ENCODE measurements at places on chromosomes 4 and X.

DNA sequence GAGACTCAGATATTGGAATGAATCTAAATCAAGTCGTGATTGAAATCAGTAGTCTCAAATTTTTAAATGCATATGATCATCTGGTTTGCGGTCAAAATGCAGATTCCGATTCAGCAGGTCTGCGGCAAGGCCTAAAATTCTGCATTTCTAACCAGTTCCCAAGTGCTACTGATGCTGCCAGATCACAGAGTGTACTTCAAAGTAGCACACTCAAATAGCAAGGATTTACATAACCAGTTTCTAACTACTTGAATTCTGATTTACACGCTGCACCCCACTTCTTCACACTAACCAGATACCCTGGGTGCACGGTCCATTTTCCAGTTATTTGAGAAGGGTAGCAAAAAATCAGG is 752 bp downstream of the MBTPS2 start:
- DNase-seq = no peak

DNA sequence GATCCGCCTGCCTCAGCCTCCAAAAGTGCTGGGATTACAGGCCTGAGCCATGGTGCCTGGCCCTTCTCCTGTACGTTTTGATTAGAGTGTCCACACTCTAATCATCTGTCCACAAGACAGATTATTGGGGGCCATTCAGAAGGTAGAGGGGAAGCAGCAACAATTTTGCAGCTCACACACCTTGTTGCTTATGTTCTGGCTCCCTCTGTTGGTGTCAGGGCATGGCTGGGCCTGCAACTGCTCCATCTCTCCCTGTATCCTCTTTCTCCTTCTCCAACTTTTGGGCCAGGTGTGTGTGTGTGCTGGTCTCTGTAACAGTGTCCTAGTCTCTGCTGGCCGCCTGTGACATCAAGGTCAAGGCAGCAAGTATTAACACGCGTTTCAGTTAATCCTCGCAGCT is 125.5 kb upstream of the MBNL3 start:
- no peak for DNase-seq

DNA sequence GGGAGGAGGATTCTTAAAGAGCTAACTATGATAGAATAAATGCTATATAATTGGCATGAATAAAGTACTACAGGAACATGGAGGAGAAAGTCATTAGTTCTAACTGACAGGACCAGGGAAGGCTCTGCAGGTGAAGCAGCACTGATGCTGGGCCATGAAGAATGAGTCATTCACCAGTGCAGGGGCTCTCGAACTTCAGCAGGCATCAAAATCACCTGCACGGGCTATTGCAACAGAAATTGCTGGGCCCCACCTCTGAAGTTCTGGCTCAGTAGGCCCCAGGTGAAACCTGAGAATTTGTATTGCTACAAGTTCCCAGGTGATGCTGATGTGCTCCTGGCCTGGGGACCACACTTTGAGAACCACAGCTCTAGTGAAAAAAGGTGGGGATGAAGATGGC is 33.7 kb downstream of the TMEM150C start:
- no peak for DNase-seq

GRCh38 chr4:153409924-153410501 is 56.1 kb upstream of the TMEM131L start:
- DNase-seq = no peak

DNA sequence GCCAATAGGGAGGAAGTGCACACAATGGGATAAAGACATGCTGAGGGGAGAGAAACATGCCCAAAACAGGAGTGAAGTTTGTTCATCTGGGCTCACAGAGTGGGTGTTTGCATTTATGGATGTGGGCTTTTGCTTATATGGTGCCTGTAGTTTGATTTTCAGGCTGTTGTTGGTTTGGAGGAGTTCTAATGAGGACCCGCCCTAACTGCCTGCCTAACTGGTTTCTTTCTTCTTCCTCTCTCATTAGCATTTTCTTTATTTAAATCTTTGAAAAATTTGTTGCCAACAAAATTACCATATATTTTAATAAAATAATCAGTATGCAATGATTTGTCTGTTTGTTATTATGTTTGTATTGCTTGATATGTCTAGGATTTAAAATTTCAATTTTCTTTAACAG is 1965.8 kb downstream of the C4orf33 start:
- no peak for DNase-seq

GRCh38 chr4:74096265-74096980 is 2.6 kb downstream of the CXCL2 start:
- no peak for DNase-seq

DNA sequence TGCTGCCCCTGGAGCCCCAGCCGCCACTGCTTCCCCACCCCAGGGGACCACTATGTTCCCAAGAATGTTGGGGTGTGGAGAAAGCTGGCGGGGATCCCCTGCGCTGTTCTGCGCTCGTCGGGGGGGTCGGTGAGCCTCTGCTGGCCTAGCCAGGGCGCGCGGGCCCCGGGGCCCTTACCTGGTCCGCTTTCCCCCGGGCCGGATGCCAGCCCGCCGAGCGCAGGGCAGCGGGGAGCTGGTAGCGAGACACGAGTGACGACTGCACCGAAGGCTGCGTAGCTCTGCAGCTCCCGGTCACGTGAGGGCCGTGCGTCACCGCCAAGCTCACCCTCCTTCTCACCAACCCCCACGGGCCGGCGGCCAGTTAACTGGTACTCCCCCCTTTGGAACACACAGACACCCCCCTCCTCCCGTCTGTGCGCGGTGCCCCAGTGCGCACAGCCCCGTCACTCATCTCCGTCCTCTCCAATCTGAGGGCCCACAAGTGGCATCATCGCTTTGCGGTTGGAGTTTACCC is at the start of gene BEX1:
BEX1 (minus strand) TSS at position 254 of the 517 bp plus-strand sequence. CDS start 897 bp downstream, outside the sequence.
- no peak for DNase-seq

DNA sequence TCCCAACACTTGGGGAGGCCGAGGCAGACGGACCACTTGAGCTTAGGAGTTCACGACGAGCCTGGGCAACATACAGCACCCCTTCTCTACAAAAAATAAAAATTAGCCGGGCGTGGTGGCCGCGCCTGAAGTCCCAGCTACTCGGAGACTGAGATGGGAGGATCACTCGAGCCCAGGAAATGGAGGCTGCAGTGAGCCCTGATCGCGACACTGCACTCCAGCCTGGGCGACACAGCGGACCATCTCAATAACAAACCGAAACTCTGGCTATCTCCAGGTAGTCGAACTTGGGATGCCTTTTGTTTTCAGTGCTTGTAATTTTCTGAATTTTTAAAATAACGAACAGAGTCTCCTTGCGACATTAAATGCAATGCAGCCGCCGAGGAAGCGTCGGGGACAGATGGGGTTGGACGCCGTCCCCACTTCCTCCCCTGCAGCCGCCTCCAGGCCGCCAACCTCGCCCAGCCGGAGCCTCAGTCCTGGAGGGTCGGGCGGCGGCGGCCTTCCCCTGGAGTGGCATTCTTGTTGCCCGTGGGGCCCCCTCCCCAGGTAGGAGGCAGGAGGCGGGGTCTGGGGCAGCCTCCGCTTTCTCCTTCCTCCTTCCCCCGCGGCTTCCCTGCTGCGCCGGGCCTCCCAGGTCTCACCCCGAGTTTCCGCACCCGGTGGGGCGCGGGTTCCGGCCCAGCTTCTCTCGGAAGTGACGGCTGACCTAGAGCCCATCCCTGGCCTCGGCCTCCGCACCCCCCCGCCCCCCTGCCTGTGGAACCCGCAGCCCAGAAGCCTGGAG is 14.6 kb downstream of the HMX1 start:
- DNase-seq = no peak

GRCh38 chr4:153676984-153677383 is 7.1 kb upstream of the TLR2 start:
- DNase-seq = peak; percentile 78

DNA sequence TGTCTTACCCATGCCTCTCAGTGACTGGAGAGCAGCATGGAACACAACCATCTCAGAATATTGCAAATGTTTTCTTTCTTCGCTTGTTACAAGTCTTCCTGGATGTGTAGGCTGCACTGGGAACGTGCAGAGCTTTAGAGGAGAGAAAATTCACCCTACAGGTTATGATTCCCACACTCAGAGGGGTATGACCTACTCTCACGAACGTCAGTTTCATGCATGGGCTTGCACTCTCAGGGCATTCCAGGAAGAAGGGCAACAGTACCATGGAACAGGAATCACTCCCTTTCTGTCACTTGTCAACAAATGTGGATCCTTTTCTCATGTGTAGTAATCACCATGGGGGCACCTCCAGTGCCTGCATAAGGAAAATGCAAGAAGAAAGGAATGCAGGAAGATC is 75.8 kb downstream of the NBDY start:
- DNase-seq = no peak

DNA sequence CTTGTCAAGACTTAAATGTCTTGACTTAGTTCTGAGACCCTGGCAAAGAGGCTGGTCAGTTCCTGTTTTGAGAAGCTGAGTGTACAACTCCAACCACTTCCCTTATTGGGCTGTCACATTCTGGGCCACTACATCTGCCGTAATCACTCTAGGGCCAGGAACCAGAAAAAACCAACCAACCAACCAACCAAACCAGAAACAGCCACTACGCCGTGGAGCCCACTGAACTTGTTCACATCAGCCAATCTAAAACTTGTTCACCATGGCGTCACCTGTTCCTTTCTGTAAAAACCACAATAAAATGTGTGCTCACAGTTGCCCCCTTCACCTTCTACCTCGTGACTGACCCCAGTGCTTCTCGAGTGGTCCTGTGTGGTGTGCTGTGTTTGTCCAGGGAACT is 107.3 kb downstream of the JADE1 start:
- no peak for DNase-seq

GRCh38 chr4:186852964-186853391 is 129.3 kb upstream of the FAT1 start:
- no peak for DNase-seq

DNA sequence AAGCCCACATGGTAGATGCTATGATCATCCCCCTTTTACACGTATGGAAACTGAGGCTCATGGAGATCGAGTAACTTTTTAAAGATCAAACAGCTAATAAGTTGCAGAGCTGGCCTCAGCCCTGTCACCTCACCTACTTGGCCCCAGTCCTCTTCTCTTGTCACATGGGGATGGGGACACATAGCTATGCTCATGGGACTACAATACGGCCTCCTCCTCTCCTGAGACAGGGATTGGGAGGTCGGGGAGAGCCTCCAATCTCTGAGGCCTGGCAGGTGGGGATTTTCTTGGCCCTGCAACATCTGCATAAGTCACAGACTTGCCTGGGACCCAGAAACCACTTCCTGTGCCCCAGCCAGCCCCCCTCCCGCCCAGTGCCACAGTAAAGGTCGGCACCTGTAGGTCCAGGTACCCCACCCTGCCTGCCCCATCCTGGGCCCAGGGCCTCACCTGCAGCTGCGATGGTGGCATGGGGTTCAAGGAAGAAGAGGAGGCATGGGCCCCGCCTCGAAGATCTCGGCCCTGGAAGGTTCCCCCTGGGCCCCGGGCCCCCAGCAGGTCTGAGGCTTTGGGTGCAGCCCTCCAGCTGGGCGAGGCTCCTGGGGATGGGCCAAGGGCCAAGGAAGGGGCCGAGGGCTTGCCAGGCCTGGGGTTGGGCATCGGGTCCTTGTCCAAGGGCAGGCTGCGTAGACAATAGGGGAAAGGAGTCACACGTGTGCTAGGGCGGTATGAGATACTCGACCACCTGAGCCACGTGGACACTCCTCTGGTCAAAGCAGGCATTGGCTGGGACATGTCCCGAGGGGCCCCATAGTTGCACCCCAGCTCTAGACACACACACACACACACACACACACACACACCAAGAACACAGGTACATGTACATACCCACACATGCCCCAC is 6.4 kb downstream of the FOXP3 start:
- no peak for DNase-seq

GRCh38 chr4:121217351-121217750 is 53.2 kb upstream of the TNIP3 start:
- DNase-seq = no peak

- DNase-seq = no peak
These were observed 35.8 kb upstream of the TNIP3 start for GRCh38 chr4:121199742-121200561.

- DNase-seq = no peak
These were observed 315.2 kb upstream of the SLIT2 start for GRCh38 chr4:19936476-19936875.

DNA sequence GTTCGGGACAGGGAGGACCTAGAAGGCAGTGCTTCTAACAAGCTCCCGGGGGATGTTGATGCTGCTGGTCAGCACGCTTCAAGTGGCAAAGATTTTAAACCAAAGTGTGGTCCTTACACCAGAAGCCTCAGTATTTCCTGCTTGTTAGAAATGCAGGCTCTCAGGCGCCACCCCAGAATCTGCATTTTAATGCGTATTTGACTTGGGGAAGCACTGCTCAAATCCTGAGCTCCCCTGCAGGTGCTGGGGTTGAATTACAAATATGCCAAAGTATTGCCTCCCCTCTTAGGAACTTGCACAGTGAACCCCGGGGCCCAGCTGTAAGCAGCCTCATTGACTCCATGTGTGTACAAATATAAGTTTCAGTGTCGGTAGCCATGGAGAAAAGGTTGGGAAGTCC is 70.8 kb upstream of the RAI2 start:
- DNase-seq = no peak

DNA sequence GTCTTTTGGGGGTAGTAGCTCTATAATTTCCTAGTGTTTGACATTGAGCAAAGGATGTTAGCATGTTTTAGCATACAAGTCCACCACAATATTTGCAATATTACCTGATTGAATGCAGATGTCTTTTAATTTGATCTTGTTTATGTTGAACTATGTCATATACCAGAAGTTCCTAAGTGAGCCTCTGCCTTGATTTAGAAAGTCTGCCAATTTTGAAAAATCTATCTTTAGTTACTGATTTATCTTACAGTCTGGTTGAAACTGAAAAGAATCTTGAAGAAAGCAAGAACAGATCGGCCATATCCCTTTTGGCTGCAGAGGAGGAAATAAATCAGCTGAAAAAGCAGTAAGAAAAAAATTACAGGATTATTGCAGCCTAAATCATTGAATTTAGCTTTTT is 18.5 kb downstream of the SPATA18 start:
- DNase-seq = no peak

- DNase-seq = no peak
These were observed 1706.8 kb upstream of the PCDH7 start for GRCh38 chr4:29013341-29013740.
